GM12878 (cell line): ENCODE measurements at places on chromosomes 2 and 18. TPM values are rescaled to one million over a fixed set of nuclear protein-coding genes. Genes with fewer than 3 reads are reported as not detected.

GRCh38 chr18:49227441-49228165, 232.8 kb downstream of the DYM start:
- no peak for DNase-seq
- no peak overlapping the region for H3K27ac ChIP-seq
- no peak overlapping the region for H3K4me3 ChIP-seq
- H3K4me1 ChIP-seq = no peaks in the 10 kb centered on the region
- no peaks in the 10 kb centered on the region for H3K27me3 ChIP-seq

The MOCOS gene
- 0.35 and 0.38 TPM in 2 replicates for total RNA-seq

The TCF23 gene
- not detected in 2 replicates for total RNA-seq

GRCh38 chr2:239962890-239963591, 62.1 kb downstream of the NDUFA10 start:
- no peak for DNase-seq
- peaks cover 22% of the 10 kb centered on the region for H3K36me3 ChIP-seq
- no peak overlapping the region for H3K4me3 ChIP-seq
- no peak overlapping the region for H3K27ac ChIP-seq
- H3K27me3 ChIP-seq = no peaks in the 10 kb centered on the region

DNA sequence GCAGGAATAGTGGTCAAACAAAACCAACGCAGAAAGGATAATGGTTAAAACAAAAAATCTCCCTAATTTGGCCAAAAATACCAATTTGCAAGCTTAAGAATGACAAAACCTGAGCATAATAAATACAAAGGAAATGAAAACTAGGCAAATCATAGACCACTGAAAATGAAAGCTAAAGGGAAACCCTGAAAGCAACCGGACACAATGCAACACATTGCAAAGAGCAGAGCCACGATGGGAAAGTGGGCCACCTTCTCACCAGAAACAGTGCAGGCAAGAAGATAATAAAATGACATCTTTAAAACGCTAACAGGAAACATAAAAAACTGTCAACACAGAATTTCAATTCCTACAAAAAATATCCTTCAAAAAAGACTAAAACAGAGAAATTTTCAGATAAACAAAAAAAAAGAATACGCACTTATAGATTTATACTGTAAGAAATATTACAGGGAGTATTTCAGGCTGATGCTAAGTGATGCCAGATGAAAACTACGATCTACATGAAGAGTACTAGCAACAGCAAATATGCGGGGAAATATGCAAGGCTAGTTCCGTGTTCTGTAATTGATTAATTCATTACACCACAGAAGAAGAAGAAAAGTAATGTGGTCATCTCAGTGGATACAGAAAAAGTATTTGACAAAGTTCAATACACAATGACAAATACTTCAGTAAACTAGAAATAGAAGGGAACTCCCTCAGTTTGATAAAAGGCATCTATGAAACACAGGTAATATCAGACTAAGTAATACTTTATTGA, 239.5 kb downstream of the L3MBTL4 start:
- no peaks in the 10 kb centered on the region for H3K27me3 ChIP-seq
- H3K27ac ChIP-seq = no peak overlapping the region
- DNase-seq = no peak
- no peak overlapping the region for H3K4me3 ChIP-seq
- H3K36me3 ChIP-seq = no peaks in the 10 kb centered on the region

The UGT1A8 gene
- not detected in 2 replicates for total RNA-seq

DNA sequence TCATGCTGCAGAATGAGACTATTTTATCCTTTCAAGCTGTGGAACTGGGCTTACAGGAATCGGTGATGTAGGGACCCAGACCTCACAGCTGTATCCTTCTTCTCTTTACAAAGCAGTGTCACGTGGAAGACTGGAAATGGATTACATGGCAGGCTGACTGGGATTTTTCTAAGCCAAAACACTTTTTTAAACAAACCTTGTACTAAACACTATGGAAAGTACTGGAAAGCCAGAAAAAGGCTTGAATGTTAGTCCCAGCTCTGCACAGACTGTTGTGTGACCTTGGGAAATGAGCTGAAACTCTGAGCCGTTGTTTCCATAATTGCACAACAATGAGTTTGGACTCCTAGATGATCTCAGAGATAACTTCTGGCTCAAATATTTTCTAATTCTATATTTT, 7.6 kb upstream of the ADAM23 start:
- H3K27ac ChIP-seq = no peak overlapping the region
- no peak overlapping the region for H3K4me3 ChIP-seq
- no peaks in the 10 kb centered on the region; the same call in 1 of the 2 replicates for H3K27me3 ChIP-seq
- no peak for DNase-seq

DNA sequence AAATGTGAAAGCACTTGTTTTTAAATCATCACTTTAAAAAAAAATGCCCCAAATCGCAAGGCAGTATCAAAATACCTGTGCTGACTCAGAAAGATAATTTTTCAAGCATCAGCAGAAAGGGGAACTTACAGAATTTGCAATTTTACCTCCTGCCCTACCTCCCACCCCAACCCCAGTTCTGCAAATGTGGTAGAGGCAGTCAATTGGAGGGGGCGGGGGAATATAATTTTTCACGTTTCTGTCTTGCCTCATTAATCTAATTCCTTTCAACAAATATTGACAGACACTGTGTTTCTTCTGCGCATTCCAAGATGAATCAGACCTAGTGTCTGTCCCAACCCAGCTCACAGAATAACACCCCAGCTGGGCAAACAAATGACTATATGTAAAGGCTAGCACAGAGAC, 76.8 kb downstream of the ALPK2 start:
- peak overlapping the region; percentile 80 for H3K27ac ChIP-seq
- no peaks in the 10 kb centered on the region for H3K36me3 ChIP-seq
- H3K4me3 ChIP-seq = no peak overlapping the region
- H3K4me1 ChIP-seq = peaks cover 37% of the 10 kb centered on the region
- peak; percentile 82 for DNase-seq
- no peaks in the 10 kb centered on the region for H3K27me3 ChIP-seq

The EVX2 gene
- not detected in 2 replicates for total RNA-seq

- no peaks in the 10 kb centered on the region for H3K27me3 ChIP-seq
- no peak for DNase-seq
- no peak overlapping the region for H3K4me3 ChIP-seq
- H3K27ac ChIP-seq = no peak overlapping the region
- no peaks in the 10 kb centered on the region for H3K36me3 ChIP-seq
These were observed 409.8 kb downstream of the GPD2 start for GRCh38 chr2:156845806-156846558.
